ENCODE measurements at places on chromosomes 4 and X. TPM values are rescaled to one million over a fixed set of nuclear protein-coding genes. Genes with fewer than 3 reads are reported as not detected.

GRCh38 chr4:42122237-42122636, 30.2 kb downstream of the BEND4 start:
- DNase-seq, result no peak

The HMGB3 gene
- 47.7 TPM for total RNA-seq

- DNase-seq, result peak; percentile 96
Measured at GRCh38 chrX:24242649-24243175, 71.2 kb downstream of the SUPT20HL2 start.

The C1QTNF7 gene
- not detected for total RNA-seq

DNA sequence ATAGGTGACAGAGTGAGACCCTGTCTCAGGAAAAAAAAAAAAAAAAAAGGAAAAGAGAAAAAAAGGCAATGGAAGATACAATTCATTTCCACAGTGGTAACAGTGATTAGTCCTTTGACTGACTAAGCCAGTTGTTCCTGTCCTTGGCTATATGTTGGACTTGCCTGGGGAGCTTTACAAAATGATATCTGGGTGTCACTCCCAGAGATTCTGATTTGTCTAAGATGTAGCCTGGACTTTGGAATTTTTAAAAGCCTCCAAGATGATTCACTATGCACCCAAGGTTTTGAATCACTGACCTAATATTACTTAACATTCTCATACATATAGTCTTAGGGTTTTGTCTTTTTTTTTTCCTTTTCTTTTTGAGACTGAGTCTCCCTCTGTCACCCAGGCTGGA, 16.9 kb downstream of the HELQ start:
- DNase-seq, result no peak

- no peak for DNase-seq
Measured at GRCh38 chrX:10569946-10570345, 50.4 kb downstream of the MID1 start.

DNA sequence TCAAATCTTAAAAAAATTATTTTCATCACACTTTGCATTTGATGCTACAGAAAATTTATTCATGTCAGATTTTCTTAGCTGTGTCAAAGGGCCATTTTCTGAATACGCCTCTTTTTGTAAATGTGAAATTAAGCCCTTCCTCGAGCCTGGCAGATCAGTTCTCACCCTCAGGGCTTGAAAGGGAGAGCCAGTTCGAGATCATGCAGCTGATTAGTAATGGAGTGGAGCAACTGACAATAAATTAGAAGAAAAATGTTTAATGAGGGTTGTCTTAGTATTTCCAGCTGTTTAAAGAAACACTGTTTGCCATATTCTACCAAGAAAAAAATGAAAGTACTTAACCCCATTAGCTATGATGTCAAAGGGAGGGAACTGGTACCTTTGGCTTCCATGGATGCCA, 28.7 kb downstream of the CC2D2A start:
- no peak for DNase-seq

- DNase-seq, result no peak
Measured at GRCh38 chr4:1019320-1019719, 7.9 kb downstream of the FGFRL1 start.
